CD4-positive, alpha-beta T cell treated with Interleukin-6 at 100 ng/mL for 8 hours (primary cell): ENCODE measurements at places on chromosomes 7 and 10.

DNA sequence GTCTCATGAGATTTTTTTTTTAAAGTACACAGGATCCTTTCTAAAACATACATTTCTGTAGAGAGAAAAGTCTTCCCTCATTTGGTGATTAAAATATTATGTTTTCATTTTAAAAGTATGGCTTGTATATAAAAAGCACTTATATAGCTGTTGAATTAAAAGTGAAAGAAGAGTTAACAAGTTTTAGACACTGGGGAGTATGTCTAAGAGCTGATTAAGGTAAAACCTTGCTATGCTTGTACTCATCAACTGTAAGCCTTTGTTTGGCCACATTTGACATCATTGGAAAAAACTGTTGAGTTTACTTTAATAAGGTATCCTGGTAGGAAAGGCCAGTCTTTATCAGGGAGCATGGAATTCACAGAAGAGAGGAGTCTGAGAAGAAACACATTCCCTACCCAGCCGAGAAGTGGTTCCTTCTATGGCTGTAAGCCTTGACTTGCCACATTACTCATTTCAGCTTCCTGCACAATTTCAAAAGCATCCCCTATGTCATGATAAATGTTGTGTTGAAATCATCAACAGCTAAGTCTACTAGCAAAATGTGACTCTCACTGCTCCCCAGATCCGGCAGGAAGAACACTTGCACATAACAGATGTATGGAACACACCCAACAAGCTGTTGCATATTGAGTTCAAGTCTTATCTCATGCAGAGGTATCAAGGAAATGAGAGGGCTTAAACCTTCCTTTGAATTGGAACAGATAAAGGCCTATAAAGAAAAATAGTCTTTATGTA lies 171.8 kb upstream of the CDK1 start:
- no peak for DNase-seq

- no peak for DNase-seq
Measured at GRCh38 chr7:55775051-55775420, 87.5 kb downstream of the SEPTIN14 start.

GRCh38 chr7:139853506-139854123 lies 24.6 kb downstream of the TBXAS1 start:
- no peak for DNase-seq

GRCh38 chr10:113236998-113237397 lies 287.0 kb downstream of the TCF7L2 start:
- DNase-seq, result no peak
